ENCODE measurements at places on chromosomes 7 and 10. TPM values are rescaled to one million over a fixed set of nuclear protein-coding genes. Genes with fewer than 3 reads are reported as not detected.

Gene C7orf33
- not detected for total RNA-seq

Gene VAX1
- not detected for total RNA-seq

- no peak overlapping the region for H3K4me3 ChIP-seq
- H3K27ac ChIP-seq = no peak overlapping the region
- H3K4me1 ChIP-seq = no peaks in the 10 kb centered on the region
- no peaks in the 10 kb centered on the region for H3K27me3 ChIP-seq
Observed at GRCh38 chr7:7428806-7429205, 106.9 kb downstream of the COL28A1 start.

DNA sequence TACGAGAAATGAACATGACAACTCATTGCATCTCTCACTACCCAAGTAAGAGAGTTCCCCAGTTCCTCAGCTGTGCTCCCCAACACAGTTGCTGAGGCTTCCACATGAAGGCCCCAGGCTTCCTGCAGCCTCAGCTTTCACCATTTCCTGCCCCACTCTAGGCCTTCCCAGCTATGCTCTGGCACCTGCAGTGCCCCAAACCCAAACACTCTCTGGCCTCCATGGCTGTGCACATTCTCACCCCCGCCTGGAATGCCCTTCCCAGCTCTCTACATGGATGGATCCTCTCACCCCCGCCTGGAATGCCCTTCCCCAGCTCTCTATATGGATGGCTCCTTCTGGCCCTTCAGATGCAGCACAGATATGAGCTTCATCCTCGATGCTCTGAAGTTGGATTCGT, 61.3 kb downstream of the KIAA1549 start:
- H3K36me3 ChIP-seq = no peaks in the 10 kb centered on the region
- H3K27me3 ChIP-seq = no peaks in the 10 kb centered on the region
- H3K27ac ChIP-seq = no peak overlapping the region
- H3K4me3 ChIP-seq = no peak overlapping the region
